GM23248 (cell line): ENCODE measurements at places on chromosomes 12 and 14.

- DNase-seq = no peak
These were observed 26.0 kb downstream of the SH2B3 start for GRCh38 chr12:111431772-111432171.

- DNase-seq = peak; percentile 73
These were observed 210.4 kb downstream of the CHST11 start for GRCh38 chr12:104667139-104667538.

GRCh38 chr14:94998685-94999084 is 158.6 kb downstream of the DICER1 start:
- peak; percentile 16 for DNase-seq

DNA sequence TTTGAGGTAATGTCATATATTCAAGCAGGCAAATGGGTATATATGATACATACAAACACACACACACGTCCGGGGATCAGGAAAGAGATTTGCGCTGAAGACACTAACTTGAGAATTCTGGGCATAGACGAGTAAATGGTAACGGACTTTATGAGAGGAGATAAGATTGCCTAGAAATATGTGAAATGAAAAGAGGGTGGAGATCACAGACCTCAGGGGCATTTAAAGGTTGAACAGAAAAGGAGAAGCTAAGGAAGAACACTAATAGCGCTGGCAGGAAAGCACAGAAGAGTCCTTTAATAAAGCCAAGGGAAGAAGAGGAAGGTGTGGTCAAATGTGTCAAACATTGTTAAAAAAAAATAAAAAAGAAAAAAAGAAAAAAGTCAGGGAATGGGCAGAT is 13.1 kb downstream of the CRY1 start:
- no peak for DNase-seq

- no peak for DNase-seq
These were observed 38.3 kb downstream of the TTC7B start for GRCh38 chr14:90777830-90778485.

GRCh38 chr14:52042371-52043289 is 26.2 kb downstream of the NID2 start:
- DNase-seq = no peak

DNA sequence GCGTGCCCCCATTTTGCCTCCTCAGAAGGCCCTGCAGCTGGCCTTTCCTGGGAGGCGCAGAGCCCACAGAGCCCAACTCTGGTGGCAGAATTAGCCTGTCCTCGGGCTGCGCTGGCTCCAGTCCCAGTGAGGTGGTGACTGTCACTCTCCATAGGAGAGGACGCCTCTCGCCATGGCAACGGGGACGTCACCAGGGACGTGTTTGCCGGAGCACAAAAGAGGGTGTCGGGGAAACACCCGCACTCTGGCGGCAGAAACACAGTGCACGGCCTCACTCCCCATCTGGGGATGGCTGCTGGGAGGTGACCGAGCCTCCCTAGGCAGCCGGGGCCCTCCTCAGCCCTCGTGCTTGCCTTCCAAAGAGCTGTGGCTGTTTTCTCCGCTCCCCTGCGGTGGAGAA is 50.2 kb upstream of the NCOR2 start:
- DNase-seq = no peak

DNA sequence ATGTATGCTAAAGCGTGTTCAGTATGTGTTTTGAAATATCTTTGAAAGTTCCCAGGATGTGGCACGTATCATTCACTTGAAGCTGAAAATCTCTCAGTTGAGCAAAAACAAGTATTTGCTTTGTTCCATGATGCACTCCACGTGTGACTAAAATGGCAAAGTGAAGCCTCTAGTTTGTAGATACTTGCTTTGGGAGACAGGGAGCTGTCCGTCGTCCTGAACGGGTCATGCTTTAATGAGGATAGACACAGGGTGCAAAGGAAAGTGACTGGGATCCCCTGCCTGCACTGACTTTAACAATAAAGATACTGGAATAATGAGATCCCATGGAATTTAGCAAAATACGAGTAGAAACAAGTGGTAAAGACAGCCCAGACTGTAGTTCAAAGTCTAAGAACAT is 991.4 kb downstream of the NRXN3 start:
- DNase-seq = peak; percentile 18

GRCh38 chr14:66745078-66745477 is 237.1 kb downstream of the GPHN start:
- no peak for DNase-seq

- DNase-seq = peak; percentile 45
These were observed 17.0 kb downstream of the CLEC14A start for GRCh38 chr14:38238878-38239277.

- DNase-seq = peak; percentile 23
These were observed 56.2 kb downstream of the CRADD start for GRCh38 chr12:93733358-93733757.

GRCh38 chr12:23290627-23291330 is 658.7 kb downstream of the SOX5 start:
- no peak for DNase-seq

DNA sequence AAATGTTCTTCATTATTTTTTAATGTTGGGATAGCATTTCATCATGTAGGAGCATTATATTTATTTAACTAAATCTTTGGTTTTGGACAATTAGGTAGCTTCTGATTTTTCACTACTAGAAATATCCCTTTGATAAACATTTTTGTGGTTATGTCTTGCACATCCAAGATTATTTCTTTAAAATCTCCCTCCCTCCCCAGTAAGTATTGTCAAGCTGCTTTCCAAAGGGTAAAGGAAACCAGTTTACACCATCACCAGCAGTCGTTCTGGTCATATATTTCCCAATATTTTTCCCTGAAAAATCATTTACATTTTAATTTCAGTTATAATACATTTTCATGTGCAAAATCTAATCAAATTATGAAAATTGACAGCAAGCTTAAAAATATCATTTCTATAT is 11.1 kb downstream of the CD69 start:
- no peak for DNase-seq

DNA sequence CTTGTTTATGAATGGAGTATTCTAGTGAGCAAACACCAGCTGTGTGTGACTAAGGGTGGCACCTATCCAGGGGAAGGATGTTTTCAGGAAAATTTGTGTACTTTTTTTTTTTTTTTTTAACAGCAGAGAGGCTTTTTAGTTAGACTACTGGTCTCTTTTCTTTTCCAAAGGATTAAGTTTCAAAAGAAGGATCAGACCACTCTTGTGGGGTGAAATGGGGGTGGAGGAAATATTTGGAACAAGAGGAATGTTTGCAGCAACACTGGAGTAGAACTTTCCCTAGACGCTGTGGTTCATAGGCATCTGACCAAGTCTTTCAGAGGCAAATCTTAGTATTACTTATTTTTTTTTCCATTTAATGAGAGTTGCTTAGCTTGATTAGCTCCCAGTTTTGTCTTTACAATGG is 21.1 kb downstream of the NUBPL start:
- peak; percentile 49 for DNase-seq

DNA sequence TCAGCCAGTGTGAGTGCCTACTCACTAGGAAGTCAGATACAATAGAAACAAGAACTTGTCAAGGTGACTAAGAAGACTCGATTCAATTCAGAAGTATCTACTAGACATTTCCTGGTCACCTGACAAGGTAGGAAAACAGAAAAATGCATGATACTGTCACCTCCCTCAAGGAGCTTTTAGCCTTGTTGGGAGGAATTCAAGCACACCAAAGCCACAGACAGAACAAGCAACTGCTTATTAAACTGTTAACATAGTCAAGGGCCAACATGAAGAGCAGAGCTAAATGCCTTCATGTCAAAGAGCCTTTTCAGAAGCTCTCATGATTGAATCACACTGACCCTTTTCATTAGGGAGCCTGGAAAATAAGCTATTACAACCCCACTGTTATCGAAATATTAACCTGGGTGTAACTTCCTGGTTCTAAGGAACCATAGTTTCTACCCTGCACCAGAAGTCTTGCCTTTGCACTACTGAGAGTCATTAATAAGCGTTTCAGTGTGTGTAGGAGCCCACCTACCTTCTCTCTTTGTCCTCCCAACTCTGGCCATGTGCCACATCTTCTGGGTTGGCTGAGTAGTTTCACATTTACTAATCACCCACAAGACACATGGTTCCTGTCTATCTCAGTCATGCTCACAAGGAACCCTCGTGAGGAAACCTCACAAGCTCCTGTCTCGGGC is 31.0 kb upstream of the LGALS3 start:
- DNase-seq = peak; percentile 21

DNA sequence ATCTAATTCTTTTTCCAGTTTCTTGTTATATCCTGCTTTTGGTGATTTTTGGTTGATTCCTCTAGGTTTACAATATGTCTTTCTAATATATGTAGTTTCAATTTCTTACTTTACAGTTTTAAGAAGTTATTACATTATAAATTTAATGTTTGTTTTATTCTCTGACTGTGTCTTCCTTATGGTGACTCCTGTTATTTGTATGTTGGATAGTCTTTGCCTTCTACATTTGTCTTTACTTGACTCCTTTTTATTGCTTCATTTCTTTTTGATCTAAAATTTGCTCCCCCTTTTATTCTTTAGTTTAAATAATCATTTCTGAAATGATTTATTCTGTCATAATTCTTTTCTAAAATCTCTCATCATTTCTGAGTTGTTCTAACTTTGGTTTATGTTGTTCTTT is 125.8 kb downstream of the CCDC91 start:
- DNase-seq = no peak

GRCh38 chr12:123164222-123164621 is 13.3 kb upstream of the PITPNM2 start:
- no peak for DNase-seq

DNA sequence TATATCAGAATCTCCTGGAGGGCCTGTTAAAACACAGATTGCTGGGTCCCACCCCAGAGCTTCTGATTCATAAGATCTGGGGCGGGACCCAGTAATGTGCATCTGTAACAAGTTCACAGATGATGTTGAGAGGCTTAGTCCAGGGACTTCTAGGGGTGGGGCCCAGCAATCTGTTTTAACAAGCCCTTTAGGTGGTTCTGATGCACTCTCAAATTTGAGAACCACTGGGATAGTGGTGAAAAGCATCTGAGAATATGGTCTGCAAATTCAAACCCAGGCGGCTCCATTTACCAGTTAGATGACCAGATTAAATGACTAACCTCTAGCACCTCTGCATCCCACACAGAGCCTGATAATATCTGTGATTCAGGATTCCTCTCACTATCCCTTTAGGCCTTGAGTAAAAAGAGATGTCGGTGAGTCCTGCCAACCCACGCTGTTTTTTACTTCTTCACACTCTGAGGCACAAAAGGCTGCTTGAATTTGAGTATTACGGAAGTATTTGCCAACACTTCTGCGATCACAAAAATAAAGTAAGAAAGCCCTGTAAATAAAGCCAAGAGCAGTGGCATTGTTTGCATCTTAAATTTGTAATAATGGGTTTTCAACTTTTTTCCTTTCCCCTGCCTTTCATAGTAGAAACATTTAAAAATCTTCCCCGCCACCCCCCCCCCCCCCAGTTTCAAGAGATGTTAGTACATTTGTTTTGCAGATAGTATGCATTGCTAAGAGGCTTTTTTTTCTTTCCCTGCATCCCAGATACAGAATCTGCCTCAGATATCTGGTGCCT is 1.8 kb upstream of the FRS2 start:
- peak; percentile 82 for DNase-seq

DNA sequence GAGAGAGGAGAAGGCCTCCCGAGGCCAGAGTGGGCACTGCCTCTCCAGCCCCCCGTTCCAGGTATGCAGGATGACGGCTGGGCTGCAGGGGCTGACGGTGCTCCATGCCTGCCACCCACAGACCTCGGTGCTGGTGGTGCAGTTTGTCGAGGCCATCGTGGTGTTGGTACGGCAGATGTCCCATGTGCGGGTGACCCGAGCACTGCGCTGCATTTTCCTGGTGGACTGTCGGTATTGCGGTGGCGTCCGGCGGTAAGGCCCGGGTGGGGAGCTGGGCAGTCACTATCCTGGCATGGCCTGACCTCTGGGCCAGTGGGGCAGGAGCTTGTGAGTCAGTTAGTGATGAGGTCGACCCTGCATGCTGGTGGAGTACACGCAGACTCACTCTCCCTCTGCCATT is 47.4 kb downstream of the TPCN1 start:
- DNase-seq = no peak
